ENCODE measurements at places on chromosomes 2 and 18. TPM values are rescaled to one million over a fixed set of nuclear protein-coding genes. Genes with fewer than 3 reads are reported as not detected.
A peak's percentile ranks its signal among the peaks of the same experiment; 100 is the strongest.

DNA sequence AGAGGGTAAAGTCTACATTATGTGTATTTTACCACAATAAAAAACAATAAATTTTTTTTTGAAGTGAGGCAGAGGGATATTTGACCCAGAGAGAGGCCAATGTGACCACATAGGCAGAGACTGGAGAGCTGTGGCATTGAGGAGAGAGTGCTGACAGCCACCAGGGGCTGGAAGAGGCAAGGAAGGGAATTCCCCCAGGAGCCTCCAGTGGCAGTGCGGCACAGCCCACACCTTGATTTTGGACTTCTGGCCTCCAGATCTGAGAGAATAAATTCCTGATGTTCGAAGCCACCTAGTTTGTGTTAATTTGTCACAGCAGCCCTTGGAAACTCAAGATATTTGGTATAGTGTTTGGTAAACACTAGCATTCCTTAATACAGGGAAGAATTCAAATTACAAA lies 22.7 kb downstream of the ANKRD29 start:
- DNase-seq = no peak

DNA sequence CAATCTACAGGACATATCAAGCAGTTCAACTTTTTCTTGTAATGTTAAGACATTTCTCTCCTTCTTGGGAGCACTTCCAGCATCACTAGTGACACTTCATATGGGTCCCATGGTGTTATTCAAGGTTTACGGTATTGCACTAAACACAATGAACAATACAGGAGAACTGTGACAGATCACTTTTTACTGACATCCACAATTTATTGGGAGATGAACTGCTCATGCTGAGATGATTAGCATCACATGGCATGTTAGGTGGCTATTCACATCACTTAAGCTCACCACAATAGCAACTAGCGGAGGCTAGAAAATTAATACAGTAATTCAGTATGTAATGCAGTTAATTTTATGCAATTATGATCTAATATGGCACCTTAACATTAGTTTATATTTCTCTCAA lies 264.4 kb downstream of the ERBB4 start:
- DNase-seq = no peak

GRCh38 chr18:46696268-46696667 lies 39.2 kb upstream of the LOXHD1 start:
- DNase-seq = no peak

GRCh38 chr18:63799189-63799588 lies 24.0 kb downstream of the SERPINB7 start:
- no peak for DNase-seq

DNA sequence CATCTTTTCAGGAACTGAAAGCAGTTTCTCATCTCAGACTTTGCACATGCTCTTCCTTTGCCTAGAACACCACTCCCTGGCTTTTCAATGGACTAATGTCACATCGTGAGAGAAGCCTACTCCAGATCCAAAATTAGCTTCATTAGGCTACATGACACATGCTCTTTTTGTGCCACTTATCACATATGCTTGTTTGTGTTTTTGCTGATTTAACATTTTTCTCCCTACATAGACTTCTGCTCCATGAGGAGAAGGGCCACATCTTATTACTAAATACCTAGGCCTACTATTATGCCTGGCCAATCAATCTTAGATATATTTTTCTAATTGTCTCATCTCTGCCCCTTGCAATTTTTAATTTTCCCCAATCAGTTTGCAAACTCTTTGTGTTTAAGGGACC lies 186.4 kb upstream of the LHCGR start:
- DNase-seq = no peak

DNA sequence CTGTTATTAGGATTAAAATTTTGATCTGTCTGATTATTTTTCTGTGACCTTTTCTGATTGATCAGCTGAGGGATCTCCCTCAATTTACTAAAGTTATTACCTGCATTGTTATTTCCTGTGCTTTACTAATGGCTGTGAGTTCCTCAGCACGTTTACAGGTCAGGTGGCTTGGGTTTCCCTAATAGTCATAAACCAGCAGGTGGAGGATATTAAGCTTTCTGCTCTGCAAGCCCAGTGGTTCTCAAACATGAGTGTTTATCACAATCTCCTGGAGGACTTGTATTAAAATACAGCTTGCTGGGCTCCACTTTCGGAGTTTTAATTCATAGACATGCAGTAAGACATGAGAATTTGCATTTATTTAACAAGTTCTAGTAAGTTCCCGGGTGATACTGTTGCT lies 22.4 kb upstream of the UGP2 start:
- DNase-seq = no peak

DNA sequence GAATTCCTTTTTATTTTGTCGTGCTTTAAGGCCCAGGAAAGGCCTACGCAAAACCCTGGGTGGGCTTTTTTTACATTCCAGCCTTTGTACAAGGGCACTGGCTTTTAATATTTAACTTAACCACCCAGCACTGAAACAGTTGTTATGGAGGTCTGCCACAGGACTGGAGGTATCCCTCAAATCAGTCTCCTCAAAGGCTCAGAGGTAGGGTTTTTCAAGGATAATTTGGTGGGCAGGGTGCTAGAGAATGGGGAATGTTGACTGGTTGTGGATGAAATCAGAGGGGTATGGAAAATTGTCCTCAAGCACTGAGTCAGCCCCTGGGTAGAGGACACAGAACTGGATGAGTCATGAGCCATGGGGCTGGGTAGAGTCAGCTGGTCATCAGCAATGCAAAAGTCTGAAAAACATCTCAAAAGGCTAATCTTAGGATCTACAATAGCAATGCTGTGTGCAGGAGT lies 443.1 kb downstream of the THSD7B start:
- DNase-seq = no peak

- DNase-seq = no peak
Observed at GRCh38 chr2:169469952-169470572, 9.2 kb upstream of the BBS5 start.

GRCh38 chr18:41940506-41941215 lies 14.4 kb upstream of the PIK3C3 start:
- no peak for DNase-seq

DNA sequence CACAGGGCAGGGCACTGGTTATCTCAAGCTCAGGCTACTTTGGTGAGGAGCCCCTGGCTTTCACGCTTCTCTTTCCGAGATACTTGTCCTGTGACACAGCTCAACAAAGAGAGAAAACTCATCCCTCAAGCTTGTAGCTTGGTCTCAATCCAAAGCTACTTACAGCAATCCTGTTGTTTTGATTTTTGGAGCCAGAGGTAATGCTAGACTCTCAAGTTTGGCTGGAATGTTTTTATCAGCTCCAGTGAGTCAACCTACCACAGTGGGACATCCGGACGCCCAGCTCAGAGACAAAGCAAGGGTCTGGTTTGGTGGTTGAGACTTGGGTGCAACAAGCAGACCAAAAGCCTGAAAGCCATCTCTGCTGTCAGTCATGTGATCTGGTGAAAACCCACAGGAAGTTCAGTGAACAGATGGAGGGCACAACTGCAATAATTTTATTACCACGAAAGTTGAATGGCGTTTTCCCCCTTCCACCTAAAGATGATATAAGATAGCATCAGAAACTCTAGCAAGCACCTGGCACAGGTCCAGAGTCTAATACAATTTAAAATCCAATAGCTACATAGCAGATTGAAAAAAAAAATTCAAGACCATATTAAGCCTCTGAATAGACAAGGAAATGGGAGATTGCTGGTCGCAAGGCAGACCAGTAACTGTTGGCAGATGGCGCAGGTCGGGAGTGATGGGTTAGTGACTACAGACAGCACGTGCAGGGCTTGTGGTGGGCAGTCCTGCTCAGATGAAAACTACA lies 102.3 kb upstream of the SMAD7 start:
- DNase-seq = peak; percentile 14

Gene SPTBN1
- 182 TPM for total RNA-seq

Gene ASIC4
- total RNA-seq = 0.12 TPM

Gene BCL11A
- total RNA-seq = 2.0 TPM

Gene ROCK1
- total RNA-seq = 125 TPM

Gene ERICH2
- not detected for total RNA-seq

Gene GNAL
- 0.76 TPM for total RNA-seq

Gene MRPL33
- 27.6 TPM for total RNA-seq

Gene IL1R2
- total RNA-seq = 1.8 TPM

Gene TUBA3E
- total RNA-seq = not detected
